ENCODE measurements at places on chromosomes 11 and 22.

DNA sequence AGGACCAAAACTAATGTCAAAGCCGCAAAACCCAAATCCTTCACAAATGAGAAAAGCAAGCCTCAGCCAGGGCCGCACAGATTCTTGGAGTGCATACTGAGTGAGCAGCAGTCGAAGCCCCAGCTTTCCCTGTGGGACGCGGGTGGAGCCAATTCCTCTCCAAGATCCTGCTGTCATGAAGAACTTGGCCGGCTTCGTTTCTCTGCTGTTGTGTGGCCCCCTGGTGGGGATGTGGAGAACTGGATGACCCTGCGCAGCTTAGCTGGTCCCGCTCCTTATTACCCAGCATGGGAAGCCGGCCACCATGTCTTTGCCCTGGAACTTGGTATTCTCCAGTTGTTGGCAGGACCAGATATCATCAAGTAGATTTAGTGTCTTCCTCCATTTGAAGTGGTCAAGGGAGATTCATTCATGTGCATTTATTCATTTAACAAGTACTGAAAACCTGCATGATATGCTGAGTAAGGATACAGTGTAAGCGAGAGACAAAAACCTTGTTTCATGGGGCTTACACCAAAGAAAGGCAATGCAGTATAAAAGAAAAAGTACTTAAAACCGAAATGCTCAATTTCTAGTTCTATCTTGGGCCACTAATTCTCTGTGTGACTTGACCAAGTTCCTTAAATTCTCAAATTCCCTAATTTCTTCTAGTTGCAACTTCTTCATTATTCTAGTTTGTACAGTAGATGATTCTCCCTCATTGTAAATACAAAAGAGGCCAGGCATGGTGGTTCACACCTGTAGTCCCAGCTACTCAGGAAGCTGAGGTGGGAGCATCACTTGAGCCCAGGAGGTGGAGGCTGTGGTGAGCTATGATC is 56.7 kb upstream of the CRTAM start:
- H3K27me3 ChIP-seq, result no peaks in the 10 kb centered on the region
- peaks cover 21% of the 10 kb centered on the region for H3K4me1 ChIP-seq
- peak; percentile 87 for DNase-seq
- H3K36me3 ChIP-seq, result peaks cover 28% of the 10 kb centered on the region
- H3K4me3 ChIP-seq, result no peak overlapping the region
- H3K27ac ChIP-seq, result no peak overlapping the region

DNA sequence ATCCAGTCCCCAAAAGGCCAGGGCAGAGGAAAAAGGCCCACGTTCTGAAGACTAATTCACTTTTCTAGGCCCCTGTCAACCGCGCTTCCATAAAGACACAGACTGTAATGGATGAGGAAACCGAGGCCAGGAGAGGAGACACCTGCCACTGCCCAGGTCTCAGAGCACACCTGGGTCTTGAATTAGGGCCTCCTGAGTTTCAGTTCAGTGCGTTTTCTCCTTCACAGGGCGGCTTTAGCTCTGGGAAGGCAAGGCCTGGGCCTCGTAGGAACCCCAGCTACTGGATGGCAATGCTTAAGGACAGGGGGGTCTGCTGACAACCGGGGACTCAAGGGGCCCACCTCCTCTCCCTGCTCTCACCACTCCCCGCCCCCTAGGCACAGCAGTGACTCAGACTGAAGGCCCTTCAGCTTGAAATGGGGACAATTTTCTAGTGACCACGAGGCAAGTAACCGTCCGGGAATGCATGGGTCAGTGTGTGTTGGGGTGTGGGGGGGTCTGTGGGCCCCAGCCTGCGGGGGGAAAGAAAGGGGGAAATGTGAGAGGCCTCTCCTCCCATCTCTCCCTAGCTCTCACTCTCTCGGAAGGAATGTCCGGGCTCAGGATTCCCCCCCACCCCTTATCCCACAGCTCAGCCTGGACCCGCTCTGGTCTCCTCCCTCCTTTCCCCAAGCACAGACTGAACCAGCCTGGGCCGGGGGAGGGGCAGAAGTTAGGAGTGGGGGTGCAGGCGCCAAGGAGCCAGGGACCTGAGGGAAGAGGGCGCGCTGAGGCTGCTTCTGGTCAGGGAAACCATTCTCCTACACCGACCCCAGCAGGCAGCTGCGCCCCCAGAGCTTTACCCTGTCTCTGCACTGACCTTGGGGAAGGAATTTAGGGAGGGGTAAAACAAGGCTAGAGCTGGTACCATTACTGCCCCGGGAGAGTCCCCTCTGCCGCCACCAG is 17.2 kb downstream of the CREB3L1 start:
- peaks cover 10% of the 10 kb centered on the region for H3K27me3 ChIP-seq
- peaks cover 12% of the 10 kb centered on the region for H3K4me1 ChIP-seq
- peak overlapping the region; percentile 72 for H3K4me3 ChIP-seq
- H3K36me3 ChIP-seq, result no peaks in the 10 kb centered on the region

- no peak overlapping the region for H3K27ac ChIP-seq
- peaks cover 2% of the 10 kb centered on the region for H3K27me3 ChIP-seq
- no peak overlapping the region for H3K4me3 ChIP-seq
- H3K36me3 ChIP-seq, result no peaks in the 10 kb centered on the region
- no peaks in the 10 kb centered on the region for H3K4me1 ChIP-seq
These were observed 111.0 kb downstream of the CHST1 start for GRCh38 chr11:45554230-45554967.

DNA sequence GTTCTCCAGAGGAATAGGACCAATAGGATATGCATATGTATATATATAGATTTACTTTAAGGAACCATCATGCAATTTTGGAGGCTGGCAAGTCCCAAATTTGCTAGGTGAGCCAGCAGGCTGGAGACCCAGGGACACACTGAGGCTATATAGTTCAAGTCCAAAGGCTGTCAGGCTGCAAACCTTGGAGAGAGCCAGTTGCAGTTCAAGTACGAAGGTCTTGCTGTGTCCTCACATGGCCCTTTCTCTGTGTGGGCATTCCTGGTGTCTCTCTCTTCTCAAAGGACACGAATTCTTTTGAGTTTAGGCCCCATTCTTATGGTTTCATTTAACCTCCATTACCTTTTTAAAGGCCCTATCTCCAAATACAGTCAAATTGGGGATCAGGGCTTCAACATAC is 134.4 kb upstream of the SORL1-AS1 start:
- H3K4me1 ChIP-seq, result peaks cover 33% of the 10 kb centered on the region
- peak overlapping the region; percentile 3 for H3K27ac ChIP-seq
- peaks cover 34% of the 10 kb centered on the region for H3K36me3 ChIP-seq
- no peak overlapping the region for H3K4me3 ChIP-seq
- no peaks in the 10 kb centered on the region for H3K27me3 ChIP-seq

DNA sequence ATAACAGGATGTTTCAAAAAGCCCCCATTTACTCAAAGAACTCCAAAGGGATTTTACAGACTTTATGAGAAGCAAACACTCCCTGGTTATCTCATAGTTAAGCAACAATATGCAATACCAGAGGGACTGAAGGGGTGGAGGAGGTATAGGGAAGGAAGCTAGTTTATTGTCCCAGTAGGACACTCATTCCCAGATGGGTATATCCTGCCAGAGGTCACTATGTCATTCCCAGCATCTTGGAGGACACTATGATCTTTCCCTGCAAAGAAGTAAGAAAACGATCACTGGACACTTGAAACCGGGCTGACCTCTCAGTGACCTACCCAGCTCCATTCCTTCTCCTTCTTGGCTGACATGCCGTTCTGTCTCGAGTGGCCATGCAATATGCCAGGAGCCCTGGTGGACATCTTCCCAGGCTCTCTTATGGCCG is 114.5 kb downstream of the NAT10 start:
- DNase-seq, result no peak
- peaks cover 7% of the 10 kb centered on the region for H3K4me1 ChIP-seq
- H3K36me3 ChIP-seq, result no peaks in the 10 kb centered on the region
- no peak overlapping the region for H3K27ac ChIP-seq

DNA sequence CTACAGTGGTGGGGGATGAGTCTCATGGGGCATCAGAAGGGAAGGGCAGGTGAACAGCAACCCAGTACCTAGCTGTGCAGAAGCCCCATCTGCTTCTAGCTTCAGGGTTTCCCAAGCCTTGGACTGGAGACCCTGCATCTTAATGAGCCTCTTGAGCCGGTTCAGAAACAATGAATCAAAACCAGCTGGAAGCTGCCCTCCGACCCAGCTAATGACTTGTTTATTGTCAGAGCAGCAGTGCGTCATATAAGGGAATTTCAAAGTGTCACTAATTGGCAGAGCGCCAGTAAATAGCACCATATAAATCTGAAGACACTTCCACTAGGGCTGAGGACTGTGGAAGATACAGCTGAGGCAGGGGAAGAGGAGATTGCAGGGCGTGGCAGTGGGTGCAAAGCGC is 57.5 kb downstream of the RPUSD4 start:
- H3K27ac ChIP-seq, result no peak overlapping the region
- no peak overlapping the region for H3K4me3 ChIP-seq

GRCh38 chr11:59957094-59957493 is 6.7 kb upstream of the OOSP4A start:
- H3K4me1 ChIP-seq, result no peaks in the 10 kb centered on the region
- DNase-seq, result no peak
- no peak overlapping the region for H3K4me3 ChIP-seq
- H3K27me3 ChIP-seq, result peaks cover 10% of the 10 kb centered on the region
- H3K27ac ChIP-seq, result no peak overlapping the region

- H3K36me3 ChIP-seq, result no peaks in the 10 kb centered on the region
- H3K4me3 ChIP-seq, result no peak overlapping the region
- peaks cover 8% of the 10 kb centered on the region for H3K27me3 ChIP-seq
- H3K27ac ChIP-seq, result no peak overlapping the region
These were observed 461.8 kb downstream of the BRD1 start for GRCh38 chr22:49365910-49366309.

DNA sequence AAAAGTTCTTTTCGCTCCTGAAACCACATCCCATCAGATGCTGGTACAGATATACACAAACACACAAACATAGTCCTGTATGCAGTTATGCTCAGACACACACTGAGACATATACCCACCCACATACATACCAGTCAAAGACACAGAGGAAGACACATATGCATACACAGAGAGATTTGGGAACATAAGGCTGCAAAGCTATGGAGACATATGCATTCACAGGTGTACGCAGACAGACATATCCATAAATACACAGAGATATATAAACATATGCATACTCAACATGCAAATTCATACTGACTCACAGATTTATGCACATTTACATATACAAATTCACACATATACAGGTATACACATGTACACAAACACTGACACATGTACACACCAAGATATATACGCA is 6.0 kb downstream of the PRG3 start:
- H3K4me3 ChIP-seq, result no peak overlapping the region
- no peak for DNase-seq
- H3K27me3 ChIP-seq, result peaks cover 8% of the 10 kb centered on the region
- no peak overlapping the region for H3K27ac ChIP-seq
- no peaks in the 10 kb centered on the region for H3K4me1 ChIP-seq

DNA sequence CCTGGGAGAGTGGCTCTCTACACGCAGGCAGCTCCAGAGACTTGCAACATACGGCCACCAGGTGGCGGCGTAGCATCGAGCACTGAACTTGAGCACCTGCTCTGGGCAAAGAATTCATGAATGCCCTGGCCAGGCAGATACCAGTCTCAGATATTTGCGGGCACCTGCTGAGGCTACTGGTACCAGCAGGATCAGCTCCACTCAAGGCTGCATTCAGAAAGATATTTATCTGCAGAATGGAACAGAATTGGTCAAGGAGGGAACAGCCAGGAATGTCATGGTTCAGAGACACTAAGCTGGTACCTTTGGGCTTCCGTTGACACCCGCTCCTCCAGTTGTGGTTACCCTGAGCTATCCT is 10.8 kb upstream of the CCDC86 start:
- H3K4me1 ChIP-seq, result peaks cover 8% of the 10 kb centered on the region
- H3K4me3 ChIP-seq, result no peak overlapping the region
- peaks cover 6% of the 10 kb centered on the region for H3K27me3 ChIP-seq
- DNase-seq, result peak; percentile 90

- DNase-seq, result peak; percentile 81
- H3K27me3 ChIP-seq, result no peaks in the 10 kb centered on the region
- H3K36me3 ChIP-seq, result peaks cover 14% of the 10 kb centered on the region
- no peaks in the 10 kb centered on the region for H3K4me1 ChIP-seq
- no peak overlapping the region for H3K27ac ChIP-seq
- H3K4me3 ChIP-seq, result no peak overlapping the region
These were observed 6.0 kb upstream of the SUSD2 start for GRCh38 chr22:24175160-24175808.

DNA sequence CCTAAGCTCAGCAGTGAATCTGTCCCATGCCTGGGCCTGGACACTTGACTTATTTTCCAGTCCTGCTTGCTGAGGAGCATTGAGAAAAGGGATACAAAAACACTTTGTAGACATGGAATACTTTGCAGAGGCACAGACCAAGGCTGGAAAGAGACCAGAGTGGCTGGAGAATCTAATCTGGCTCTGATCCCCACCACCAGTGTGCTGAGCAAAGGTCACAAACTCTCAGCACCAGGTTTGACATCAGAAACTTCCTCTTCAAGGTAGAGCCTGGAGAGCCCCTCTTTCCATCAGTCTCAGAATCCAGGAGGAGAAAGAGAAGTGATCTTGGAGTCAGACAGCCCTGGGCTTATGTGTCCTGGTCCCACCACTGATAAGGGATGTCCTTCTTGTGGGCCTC is 53.5 kb downstream of the ISX start:
- H3K4me3 ChIP-seq, result no peak overlapping the region
- H3K36me3 ChIP-seq, result no peaks in the 10 kb centered on the region
- peaks cover 1% of the 10 kb centered on the region for H3K27me3 ChIP-seq
- no peak overlapping the region for H3K27ac ChIP-seq
- no peak for DNase-seq
- H3K4me1 ChIP-seq, result no peaks in the 10 kb centered on the region

DNA sequence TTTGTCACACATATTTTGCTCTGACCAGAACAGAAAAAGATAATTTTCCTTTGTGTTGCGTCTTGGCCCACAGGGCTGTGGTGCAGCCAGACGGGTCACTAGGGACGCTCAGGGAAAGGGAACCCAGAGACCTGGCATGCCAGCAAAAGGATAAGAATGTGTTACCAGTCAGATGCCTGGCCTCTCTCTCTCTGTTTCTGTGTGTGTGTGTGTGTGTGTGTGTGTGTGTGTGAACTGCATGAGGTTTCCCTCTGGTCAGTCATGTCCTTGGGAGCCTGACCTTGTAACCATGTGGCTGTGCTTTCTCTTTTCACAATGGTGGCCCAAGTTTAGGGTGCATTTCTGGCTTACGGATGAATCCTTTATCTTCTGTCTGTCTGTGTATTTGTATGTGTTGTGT is 25.4 kb downstream of the CCKBR start:
- H3K27ac ChIP-seq, result no peak overlapping the region
- no peaks in the 10 kb centered on the region for H3K36me3 ChIP-seq
- no peak overlapping the region for H3K4me3 ChIP-seq
- H3K27me3 ChIP-seq, result peaks cover 42% of the 10 kb centered on the region
- no peak for DNase-seq

GRCh38 chr11:106321601-106322000 is 244.1 kb downstream of the AASDHPPT start:
- H3K4me3 ChIP-seq, result no peak overlapping the region
- no peaks in the 10 kb centered on the region for H3K4me1 ChIP-seq
- H3K36me3 ChIP-seq, result no peaks in the 10 kb centered on the region
- H3K27ac ChIP-seq, result no peak overlapping the region
- no peak for DNase-seq

GRCh38 chr22:37175414-37176281 is 12.4 kb downstream of the C1QTNF6 start:
- H3K27me3 ChIP-seq, result no peaks in the 10 kb centered on the region
- no peak overlapping the region for H3K4me3 ChIP-seq
- peaks cover 12% of the 10 kb centered on the region for H3K4me1 ChIP-seq
- no peak for DNase-seq

- H3K27ac ChIP-seq, result no peak overlapping the region
- peak; percentile 53 for DNase-seq
- H3K4me3 ChIP-seq, result no peak overlapping the region
- peaks cover 17% of the 10 kb centered on the region for H3K4me1 ChIP-seq
- peaks cover 6% of the 10 kb centered on the region for H3K27me3 ChIP-seq
These were observed 1.7 kb upstream of the RHOD start for GRCh38 chr11:67054836-67055523.
